ENCODE measurements at places on chromosomes 2 and 18.
A peak's percentile ranks its signal among the peaks of the same experiment; 100 is the strongest.

GRCh38 chr2:180695586-180696401, 284.6 kb upstream of the UBE2E3 start:
- DNase-seq = no peak

GRCh38 chr2:31297751-31298150, 63.8 kb downstream of the EHD3 start:
- DNase-seq = peak; percentile 76

DNA sequence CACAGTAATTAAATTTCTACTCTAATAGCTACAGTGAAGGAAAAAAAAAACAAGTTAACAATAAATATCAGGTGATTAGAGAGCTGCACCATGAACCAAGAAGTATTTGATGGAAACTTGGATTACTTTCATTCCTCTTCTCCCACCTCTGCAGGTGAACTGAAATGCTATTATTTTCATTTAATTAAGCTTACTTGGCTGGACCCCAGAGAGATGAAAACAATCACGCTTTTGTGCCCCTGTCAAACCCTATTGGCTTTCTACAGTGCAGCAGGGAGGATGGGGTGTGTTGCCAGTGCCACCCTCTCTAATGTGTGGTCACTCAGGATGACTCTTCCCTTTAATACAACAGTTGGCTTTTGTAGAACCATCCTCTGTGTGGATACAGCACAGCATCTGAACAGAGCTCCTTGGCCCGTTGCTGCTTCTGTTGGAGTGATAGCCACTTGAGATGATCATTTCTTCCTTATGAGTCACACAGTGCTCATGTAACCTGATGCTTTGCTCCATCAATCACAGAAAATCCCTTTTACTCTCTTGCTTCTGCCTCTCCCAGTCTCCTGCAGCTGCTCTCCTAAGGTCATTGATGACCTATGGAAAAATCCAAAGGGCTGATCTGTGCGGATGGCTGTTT, 5.5 kb upstream of the ARL4C start:
- DNase-seq = peak; percentile 81

GRCh38 chr18:30406728-30407127, 635.8 kb downstream of the DSC3 start:
- no peak for DNase-seq

GRCh38 chr2:226711606-226712296, 87.9 kb downstream of the IRS1 start:
- no peak for DNase-seq

DNA sequence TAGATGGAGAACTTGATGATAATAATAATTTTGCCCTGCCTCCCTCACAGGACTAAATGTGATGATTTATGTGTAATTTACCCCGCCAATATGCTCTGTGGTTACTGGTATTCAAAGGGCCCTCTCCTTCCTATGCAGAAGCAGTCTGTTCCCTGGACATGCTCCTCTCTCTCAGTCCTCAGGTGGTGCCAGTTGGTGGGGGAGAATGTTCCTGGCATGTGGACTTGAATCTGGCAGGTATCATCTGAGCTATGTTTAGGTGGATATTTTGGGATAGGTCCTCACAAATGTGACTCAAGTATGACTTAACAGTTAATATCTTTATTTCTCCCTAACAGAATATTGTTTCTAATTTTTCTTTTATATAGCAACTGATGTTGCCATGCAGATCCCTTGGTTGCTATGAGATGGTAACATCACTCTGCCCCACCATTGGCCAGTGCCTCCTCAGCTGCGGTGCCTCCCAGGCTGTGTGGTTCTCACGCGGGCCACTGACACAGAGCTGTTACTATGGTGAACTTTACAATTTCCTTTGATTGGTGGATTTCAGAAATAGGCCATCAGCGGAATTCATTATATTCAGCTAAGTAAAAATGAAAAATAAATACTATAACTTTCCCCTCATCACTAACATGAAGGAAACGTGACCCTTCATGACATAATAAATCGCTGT, 106.7 kb upstream of the PELI1 start:
- DNase-seq = no peak

DNA sequence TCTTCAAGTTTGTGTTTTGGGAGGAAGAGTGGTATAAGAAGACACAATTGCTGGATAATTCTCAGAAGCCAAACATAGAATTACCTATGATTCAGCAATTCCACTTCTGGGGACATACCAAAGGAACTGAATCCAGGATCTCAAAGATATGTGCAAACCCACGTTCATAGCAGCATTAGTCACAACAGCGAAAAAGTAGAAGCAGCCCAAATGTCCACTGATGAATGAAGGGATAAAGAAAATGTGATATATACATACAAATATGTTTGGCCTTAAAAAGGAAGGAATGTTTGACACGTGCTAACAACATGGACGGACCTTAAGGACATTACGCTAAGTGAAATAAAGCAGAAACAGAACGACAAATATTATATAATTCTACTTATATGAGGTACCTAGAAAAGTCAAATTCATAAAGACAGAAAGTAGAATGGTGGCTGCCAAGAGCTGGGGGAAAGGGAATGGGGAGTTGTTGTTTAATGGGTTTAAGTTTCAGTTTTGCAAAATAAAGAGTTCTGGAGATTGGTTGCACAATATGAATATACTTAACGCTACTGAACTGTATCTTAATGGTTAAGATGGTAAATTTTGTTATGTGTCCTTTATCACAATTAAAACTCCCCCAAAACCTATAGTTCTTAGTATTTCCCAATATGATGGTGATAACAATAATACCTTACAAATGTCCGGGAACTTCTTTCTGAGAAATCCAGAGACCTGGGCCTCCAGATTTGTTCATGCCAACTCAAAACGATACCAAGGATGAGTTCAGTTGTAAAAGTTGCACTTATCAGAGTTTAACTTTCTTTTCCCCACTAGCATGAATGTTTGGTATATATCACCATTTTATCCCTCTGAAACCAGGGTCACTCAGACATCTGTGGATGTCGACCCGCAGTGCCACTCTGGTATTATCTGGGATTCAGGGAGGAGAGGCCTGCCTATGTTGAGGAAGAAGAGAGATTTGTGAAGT, 33.7 kb upstream of the WIPF1 start:
- peak; percentile 91 for DNase-seq

DNA sequence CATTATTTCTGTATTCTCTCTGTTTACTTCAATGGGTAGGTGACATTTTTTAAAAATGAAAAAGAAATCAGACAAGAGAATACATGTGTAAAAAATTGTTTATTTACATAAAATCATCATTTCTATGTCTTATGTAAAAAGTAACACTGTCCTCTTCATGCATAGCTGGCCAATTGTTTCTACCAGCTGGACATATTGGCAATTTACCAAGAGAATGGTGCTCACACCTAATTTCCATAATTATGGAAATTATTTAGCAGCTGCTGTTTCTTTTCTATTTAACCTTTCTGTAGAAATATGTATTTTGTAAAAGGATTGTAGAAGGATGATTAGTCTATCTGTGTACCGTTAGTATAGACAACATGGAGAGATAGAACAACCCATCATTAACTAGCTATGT, 791.9 kb downstream of the TRIB2 start:
- DNase-seq = no peak

DNA sequence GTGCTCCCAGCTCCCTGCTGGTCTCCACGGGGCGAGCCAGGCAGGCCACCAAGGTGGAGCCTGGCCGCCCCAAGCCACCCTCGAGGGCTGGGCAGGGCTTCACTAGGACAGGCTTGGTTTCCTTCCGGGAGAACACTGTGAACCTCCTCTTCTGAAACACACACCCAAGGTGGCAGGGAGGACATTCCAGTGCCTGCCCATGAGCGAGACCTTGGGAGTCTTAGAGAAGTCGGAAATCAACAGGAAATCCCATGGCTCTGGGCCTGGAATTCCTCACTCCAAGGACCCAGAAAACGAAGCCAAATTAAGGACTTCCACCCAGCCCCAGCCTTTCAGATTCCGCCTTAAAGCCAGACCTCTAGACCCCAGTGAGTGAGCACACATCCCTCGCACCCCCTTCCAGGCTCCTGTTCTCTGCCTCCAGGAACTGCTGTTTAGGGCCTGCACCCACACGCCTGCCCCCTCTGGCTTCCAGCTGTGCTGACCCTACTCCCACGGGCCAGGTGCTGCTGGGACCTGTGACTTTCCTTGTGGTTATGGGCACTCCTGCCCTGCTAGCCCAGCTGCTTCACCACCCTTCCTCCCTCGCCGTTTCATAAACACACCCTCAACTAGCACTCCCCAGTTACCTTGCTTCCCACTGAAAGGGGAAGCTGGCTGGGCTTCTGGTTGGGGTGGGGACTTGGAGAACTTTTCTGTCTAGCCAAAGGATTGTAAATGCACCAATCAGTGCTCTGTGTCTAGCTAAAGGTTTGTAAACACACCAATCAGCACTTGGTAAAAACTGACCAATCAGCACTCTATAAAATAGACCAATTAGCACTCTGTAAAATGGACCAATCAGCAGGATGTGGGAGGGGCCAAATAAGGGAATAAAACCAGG, 13.7 kb downstream of the GPR17 start:
- no peak for DNase-seq

DNA sequence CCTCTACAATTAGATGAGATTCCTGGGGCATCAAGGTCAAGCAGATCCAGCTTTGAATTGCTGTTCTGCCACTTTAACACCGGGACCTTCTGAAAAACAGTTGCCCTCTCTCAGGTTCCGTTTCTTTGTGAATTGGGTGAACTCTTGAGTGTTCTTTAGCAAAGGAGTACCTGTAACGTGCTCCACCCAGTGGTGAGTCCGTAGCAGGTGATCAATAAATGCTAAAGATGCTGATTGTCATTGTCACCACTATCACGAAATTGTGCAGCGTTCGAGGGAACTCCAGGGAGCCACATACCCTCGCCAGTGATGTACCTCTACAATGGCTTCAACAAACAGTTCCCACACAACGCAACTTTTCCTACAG, 81.9 kb downstream of the TCF7L1 start:
- no peak for DNase-seq

Data from fibroblast of skin of scalp (primary cell).